ENCODE measurements at places on chromosomes 12 and 14.

DNA sequence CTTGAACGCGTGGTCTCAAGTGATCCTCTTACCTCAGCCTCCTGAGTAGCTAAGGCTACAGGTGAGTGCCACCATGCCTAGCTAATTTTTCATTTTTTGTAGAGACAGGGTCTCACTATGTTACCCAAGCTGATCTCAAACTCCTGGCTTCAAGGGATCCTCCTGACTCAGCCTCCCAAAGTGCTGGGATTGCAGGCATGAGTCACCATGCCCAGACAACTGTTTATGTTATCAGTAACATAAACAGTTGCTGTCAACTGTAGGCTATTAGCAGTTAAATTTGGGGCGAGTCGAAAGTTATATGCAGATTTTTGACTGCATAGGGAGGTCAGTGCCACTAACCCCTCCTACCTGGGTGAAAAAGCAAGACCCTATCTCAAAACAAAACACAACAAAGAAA, 26.2 kb upstream of the LRRK2 start:
- DNase-seq: no peak

DNA sequence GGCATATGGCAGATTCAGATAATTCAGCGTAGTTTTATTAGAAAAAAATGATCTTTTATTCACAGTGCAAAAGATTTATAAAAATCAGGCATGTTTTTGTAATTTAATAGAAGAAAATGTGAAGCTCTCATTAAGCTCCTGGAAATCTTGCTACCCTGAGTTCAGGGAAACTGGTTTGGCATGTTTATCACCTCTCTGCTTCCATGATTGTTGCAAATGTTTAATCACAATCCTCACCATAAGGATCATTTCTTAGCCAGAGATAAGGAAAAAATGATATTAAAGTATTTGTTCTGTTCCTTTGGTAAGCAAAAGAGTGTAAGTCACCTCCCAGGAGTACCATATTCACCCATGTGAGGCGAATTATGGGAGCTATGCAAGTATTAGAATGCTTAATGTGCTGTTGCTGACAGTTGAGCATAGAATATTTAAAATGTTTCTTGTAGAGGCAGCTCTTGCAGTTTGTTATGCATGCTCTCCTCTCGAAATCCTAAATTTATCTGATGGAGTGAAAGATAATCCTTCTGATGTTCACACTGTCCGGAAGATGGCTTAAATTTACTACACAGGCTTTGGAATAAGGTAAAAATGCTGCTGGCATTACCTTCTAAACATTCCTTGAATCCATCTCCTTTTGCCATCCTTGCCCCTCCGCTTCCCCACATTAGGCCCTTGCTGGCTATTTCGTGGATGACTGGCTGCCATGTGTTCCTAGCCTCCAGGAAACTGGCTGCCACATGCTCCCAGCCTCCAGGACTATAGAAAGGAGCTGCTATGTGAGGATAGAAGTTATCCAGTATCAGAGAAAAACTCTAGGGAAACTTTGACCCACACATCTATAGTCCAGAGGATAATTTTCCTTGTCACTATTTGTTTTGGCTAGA, 115.8 kb upstream of the CCDC198 start:
- DNase-seq: no peak

DNA sequence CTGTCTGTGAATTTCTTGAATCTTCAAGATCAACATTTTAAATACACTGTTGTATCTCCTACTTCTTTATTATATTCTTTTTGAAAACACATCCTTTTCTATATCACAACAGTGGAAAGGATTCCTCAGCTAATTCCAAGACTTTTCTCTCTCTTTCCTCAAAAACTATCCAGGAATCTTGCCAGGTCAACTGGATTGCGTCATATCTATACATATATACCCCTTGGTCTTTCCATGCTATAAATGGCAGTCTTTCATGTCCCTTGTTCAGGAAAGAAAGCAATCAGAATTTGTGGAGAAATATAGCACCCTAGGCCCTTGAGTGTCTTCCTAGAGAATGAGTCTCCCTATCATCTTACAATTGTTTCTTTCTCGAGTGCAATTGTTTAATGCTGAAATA, 149.0 kb downstream of the KCNA5 start:
- no peak for DNase-seq

GRCh38 chr12:10853776-10854175, 4.5 kb upstream of the PRR4 start:
- DNase-seq: no peak

DNA sequence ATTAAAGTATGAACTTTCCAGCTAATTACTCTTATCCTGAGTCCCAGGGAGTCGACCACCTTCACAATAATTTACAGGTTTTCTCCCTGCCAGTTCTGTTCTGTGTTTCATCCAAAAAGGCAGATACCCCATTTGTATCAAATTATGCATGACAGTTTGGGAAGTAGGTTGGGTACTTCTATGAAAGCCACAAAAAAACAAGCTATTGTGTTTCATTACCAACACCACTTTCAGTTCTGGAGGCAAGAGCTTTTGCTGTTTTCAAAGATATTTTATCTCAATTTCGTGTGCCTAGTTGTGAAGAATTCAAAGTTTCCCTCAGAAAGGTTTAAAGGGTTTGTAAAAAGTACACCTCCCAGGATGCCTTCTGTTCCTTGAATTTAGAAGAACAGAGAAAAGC, 557.4 kb downstream of the FLRT2 start:
- DNase-seq: no peak

GRCh38 chr14:83975841-83976770, 1553.8 kb upstream of the FLRT2 start:
- DNase-seq: no peak

DNA sequence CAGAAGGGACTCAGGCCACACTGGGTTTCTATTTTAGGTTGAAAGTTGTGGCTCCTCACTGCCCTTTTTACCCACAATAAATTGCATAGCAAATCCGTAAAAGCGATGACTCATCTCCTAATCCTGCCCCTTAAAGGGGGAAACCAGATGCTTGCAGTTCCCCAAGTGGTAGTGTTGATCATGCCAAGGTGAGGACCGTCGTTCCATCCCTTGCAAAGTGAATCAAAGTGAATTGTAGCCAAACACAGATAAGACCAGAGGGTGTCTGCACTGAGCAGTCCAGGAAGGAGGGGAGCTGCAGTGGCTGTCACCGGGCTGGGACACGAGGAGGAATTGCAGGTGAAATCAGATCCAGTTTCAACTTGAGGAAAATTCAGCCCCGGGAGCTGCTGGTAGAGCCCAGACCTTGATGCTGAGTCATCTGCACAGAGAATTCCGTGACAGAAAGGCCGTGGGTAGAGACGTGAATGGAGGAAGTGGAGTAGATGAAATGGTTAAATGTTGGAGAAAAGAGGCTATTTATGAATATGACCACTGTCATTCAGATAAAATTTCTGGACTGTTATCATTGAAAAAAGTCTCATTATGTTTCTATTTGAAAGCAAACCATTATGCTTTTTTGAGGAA, 44.2 kb upstream of the MMP17 start:
- no peak for DNase-seq

DNA sequence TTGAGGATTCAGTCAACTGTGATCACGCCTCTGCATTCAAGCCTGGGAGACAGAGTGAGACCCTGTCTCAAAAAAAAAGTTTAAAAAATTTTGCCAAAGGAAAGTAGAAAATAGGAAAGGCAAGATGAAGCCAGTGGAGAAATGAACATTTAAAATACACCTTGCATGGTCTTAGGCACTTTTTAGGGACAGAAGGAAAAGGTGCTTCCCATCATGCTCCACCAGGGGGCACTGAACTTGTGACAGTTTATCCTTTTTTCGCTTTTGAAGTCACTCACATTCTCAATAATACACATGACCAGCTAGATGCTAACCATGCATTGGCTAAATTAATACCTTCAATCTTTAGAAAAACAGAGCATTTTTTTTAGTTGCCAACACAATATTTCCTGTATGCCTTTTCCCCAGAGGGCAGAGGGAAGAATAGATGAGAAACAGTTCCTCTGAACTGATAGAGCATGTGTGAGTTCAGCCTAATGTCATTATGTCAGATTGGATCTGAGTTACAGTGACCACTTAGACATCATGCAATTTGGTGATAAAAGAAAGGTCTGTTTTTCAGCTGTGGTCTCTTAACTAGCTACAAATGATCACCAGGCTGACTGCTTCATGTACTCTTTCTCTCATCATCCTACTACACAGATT, 221.8 kb upstream of the SSTR1 start:
- peak; percentile 45 for DNase-seq

Data from central memory CD4-positive, alpha-beta T cell (primary cell).